ENCODE measurements at places on chromosomes 11 and 22. TPM values are rescaled to one million over a fixed set of nuclear protein-coding genes. Genes with fewer than 3 reads are reported as not detected.

- H3K4me3 ChIP-seq = peak overlapping the region; percentile 76
- H3K36me3 ChIP-seq = no peaks in the 10 kb centered on the region
- H3K4me1 ChIP-seq = peaks cover 3% of the 10 kb centered on the region
- H3K27me3 ChIP-seq = peaks cover 42% of the 10 kb centered on the region
- no peak overlapping the region for H3K27ac ChIP-seq
- no peak for DNase-seq
Measured at GRCh38 chr11:118144301-118145268, 8.0 kb downstream of the SCN4B start.

- no peaks in the 10 kb centered on the region for H3K27me3 ChIP-seq
- no peaks in the 10 kb centered on the region for H3K36me3 ChIP-seq
- H3K4me3 ChIP-seq = peak overlapping the region; percentile 72
- no peak for DNase-seq
- H3K4me1 ChIP-seq = peaks cover 42% of the 10 kb centered on the region
Measured at GRCh38 chr11:83116015-83116641, 40.8 kb upstream of the PCF11 start.

C22orf15 gene
- total RNA-seq = 1.1 TPM

IGSF9B gene
- total RNA-seq = 136 TPM

DNA sequence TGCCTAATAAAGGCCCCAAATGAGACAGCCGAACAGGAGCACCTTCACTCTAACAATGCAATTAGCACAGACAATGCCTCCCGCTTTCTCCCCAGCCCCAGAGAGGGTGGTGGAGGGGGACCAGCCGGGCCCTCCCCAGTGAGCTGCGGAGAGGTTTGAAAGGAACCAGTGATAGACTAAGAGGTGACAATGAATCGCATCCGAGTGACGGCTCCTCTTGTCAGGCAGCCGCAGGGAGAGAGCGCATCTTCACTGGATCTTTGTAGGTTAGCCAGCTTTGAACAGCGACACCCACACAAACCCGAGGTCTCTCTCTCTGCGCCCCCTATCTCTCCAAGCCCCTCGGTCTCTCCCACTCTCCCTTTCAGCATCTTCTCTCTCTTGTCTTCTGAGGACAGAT, 28.0 kb downstream of the FLRT1 start:
- no peak overlapping the region for H3K4me3 ChIP-seq
- no peak overlapping the region for H3K27ac ChIP-seq
- H3K4me1 ChIP-seq = peaks cover 20% of the 10 kb centered on the region
- peaks cover 8% of the 10 kb centered on the region for H3K27me3 ChIP-seq

- no peaks in the 10 kb centered on the region for H3K36me3 ChIP-seq
- no peaks in the 10 kb centered on the region for H3K27me3 ChIP-seq
- H3K4me1 ChIP-seq = no peaks in the 10 kb centered on the region
- H3K27ac ChIP-seq = no peak overlapping the region
- no peak overlapping the region for H3K4me3 ChIP-seq
Measured at GRCh38 chr11:27857588-27857987, 157.3 kb upstream of the BDNF start.

DNA sequence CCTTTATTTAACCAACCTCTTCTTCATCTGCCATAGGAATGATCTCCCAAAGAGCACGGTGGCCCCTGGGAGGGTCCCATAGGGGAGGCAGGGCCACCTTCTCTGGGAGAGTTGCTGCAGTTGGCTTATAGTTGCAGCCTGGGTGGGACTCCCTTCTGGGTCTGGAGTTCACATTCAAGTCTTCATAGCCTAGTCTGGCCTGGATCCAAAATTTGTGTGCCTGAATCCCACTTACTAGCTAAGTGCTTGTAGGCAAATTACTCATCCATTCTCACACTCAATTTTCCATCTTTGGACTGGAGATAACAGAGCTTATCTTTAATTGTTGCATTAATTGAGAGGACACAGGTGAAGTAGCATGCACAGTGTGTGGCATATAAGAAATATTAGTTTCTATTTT, 163.6 kb downstream of the GRIK4 start:
- no peaks in the 10 kb centered on the region for H3K36me3 ChIP-seq
- no peak overlapping the region for H3K4me3 ChIP-seq
- H3K27ac ChIP-seq = no peak overlapping the region

GRCh38 chr11:12155696-12156095, 45.3 kb downstream of the MICAL2 start:
- peak overlapping the region; percentile 80 for H3K27ac ChIP-seq
- no peak overlapping the region for H3K4me3 ChIP-seq
- no peak for DNase-seq
- H3K27me3 ChIP-seq = no peaks in the 10 kb centered on the region
- H3K4me1 ChIP-seq = peaks cover 68% of the 10 kb centered on the region
- peaks cover 26% of the 10 kb centered on the region for H3K36me3 ChIP-seq

TEX12 gene
- not detected for total RNA-seq

GRCh38 chr11:45428541-45429230, 142.5 kb upstream of the SYT13 start:
- no peaks in the 10 kb centered on the region for H3K4me1 ChIP-seq
- H3K27me3 ChIP-seq = peaks cover 6% of the 10 kb centered on the region
- no peaks in the 10 kb centered on the region for H3K36me3 ChIP-seq
- no peak for DNase-seq
- no peak overlapping the region for H3K27ac ChIP-seq

DNA sequence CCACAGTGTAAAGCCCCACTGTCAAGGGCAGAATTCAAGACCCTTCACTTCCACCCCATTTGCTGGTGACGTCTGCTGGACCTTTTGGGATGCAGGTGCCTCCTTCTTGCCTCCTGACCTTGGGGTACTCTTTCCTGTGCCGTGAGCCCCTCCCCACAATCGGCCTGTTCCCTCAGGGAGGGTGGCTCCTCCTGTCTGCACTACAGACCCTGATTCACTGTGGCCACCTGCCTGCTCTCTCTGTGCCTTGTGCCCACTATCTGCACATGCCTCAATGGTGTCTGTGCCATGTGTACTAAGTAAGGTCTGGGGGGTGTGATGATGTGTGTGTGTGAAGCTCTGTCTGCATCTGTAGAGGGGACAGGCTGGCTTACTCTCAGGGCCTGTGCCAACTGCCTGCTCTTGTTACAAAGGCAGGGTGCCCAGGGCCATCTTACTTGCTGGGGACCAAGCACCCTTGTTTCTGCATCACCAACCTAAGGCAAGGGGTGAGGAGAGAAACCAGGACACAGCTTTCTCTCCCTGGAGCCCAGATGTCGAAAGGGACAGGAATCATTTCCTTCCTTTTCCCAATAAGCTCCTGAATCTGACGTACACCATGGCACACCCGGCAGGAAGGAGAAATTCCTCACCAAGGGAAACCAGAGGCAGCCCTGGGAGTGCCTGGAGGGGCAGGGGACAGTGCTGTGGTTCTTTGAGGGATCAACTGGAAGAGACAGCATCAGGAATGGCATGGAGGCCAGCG, 3.7 kb downstream of the PPM1F start:
- peaks cover 13% of the 10 kb centered on the region for H3K4me1 ChIP-seq
- H3K27me3 ChIP-seq = no peaks in the 10 kb centered on the region
- H3K27ac ChIP-seq = no peak overlapping the region

OR52B4 gene
- not detected for total RNA-seq

GRCh38 chr11:116948391-116948790, 111.0 kb upstream of the APOA1 start:
- peak overlapping the region; percentile 1 for H3K27ac ChIP-seq
- H3K4me1 ChIP-seq = peaks cover 32% of the 10 kb centered on the region
- no peaks in the 10 kb centered on the region for H3K27me3 ChIP-seq

IRAG1 gene
- total RNA-seq = not detected

DNA sequence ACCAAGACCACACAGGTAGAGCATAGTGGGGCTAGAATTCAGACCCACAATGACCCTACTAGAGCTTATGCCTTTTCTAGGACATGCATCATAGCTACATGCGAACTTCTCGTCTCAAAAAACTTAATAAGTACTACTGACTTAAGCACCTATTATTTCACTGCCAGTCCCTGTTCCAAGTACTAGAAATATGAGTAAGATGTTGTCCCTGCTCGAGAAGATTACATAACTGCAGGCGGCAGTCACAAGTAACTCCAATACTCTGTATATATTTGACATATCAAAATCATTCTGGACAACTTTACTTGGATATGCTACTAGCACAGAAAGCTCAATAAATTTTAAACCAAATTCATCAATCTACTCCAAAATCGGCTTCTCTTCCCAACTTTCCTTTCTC, 235.0 kb downstream of the TTC28 start:
- no peaks in the 10 kb centered on the region for H3K36me3 ChIP-seq
- no peak for DNase-seq
- H3K4me3 ChIP-seq = no peak overlapping the region

MMP8 gene
- total RNA-seq = not detected

- no peak overlapping the region for H3K27ac ChIP-seq
- H3K27me3 ChIP-seq = no peaks in the 10 kb centered on the region
- DNase-seq = no peak
- no peaks in the 10 kb centered on the region for H3K36me3 ChIP-seq
Measured at GRCh38 chr22:17929909-17930308, 94.5 kb downstream of the MICAL3 start.

CTTN gene
- 9.9 TPM for total RNA-seq

DNA sequence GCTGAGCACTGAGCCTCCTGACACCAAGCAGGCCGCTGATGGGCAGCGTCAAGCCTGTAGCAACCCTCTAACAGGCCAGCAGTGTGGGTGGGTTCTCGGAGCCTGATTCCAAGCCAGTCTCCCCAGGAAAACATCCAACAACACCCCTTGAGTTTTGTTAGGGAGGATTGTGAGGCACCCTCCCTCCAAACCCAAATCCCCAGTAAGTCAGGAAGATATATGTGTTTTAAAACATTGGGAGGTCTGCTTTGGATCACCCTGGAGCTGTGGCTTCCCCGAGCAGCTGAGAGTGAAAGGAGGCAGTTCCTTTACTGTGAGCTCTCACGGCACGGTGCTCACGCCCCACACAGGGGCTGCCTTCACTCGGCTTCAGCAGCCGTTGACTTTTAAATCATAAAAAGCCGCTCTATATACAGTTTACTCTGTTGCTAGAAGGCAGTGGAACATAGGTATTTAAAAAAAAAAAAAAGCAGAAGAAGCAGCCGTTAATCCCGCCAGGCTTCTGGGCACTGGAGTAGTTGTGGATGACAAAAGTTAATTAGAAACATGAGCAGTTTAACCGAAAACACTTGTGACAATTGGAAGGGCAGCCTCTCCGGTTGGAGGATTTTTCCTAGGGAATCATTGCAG, 218.6 kb downstream of the NAV2 start:
- peaks cover 3% of the 10 kb centered on the region for H3K27me3 ChIP-seq
- H3K4me1 ChIP-seq = no peaks in the 10 kb centered on the region
- no peak for DNase-seq
- no peak overlapping the region for H3K27ac ChIP-seq
- H3K36me3 ChIP-seq = no peaks in the 10 kb centered on the region

ANKK1 gene
- total RNA-seq = not detected

DNA sequence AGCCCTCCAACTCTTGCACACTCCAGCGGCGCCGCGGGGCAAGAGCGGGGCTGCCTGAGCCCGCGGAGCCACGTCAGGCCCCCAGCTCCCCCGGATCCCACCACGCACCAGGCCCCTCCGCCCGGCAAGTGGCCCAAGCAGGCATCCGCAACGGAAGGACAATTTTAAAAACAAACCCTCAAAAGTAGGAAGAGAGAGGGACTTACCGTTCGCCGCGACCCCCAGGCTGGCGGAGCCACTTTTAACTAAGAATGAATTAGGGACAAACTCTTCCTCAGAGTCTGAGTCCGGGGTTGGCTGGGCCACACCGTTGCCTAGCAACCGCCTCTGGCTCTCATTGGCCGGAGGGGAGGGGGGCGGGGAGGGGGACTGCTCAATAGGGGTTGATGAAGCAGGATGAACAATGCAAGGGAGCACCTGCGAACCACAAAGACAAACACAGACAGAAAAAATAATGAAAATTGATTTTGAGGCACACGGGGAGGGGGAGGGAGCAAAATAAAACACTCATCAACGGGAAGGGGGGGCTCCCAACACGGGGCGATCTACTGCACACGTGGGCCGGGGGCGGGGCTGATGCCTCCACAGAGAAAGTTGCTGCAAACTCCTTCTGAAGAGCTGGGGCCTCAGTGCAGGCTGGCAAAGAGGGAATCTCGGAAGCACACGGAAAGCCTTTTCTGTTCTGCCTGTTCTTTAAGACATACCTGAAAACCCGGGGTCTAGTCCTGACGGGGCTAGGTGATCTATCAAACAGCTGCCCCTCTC, 387.5 kb upstream of the NARS2 start:
- no peak overlapping the region for H3K27ac ChIP-seq
- H3K27me3 ChIP-seq = peaks cover 26% of the 10 kb centered on the region
- peaks cover 4% of the 10 kb centered on the region for H3K4me1 ChIP-seq
- H3K4me3 ChIP-seq = no peak overlapping the region
- H3K36me3 ChIP-seq = no peaks in the 10 kb centered on the region

GRCh38 chr11:76700177-76701100, 29.9 kb upstream of the LRRC32 start:
- H3K36me3 ChIP-seq = no peaks in the 10 kb centered on the region
- peaks cover 7% of the 10 kb centered on the region for H3K27me3 ChIP-seq
- DNase-seq = peak; percentile 36
- H3K4me1 ChIP-seq = peaks cover 14% of the 10 kb centered on the region
- no peak overlapping the region for H3K4me3 ChIP-seq
- H3K27ac ChIP-seq = no peak overlapping the region

PRPF19 gene
- total RNA-seq = 142 TPM

MDK gene
- total RNA-seq = 4.9 TPM

DNA sequence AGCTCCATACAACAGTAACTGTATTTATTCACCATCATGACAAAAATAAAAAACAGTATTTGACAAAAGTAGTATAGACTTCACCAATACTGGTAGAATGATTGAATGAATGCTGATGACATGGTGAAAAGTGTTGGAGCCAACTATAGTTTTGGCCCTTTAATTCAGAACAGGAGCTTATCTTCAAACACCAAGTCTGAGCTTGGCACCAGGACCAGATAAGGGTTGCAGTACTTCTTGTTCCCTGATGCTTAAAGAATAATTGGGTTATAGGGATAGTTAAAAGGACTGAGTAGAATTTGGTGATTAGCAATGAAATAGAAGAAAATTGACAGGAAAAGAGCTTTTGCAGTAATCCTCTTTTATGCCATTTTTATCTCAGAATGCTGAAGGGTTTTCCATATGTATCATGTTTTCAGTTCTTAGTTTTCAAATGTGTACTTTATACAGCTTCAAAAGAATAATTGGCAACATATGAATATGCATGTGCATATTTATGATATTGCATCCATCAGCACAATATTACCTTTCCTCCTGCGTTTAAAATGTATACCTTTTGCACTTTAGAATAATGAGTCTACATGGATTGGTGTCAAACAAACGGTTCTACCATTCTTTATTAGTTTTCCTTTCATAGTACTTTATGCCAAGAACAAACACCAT, 214.2 kb upstream of the ARHGAP42 start:
- H3K27ac ChIP-seq = no peak overlapping the region
- no peak overlapping the region for H3K4me3 ChIP-seq
- no peaks in the 10 kb centered on the region for H3K4me1 ChIP-seq
- H3K27me3 ChIP-seq = no peaks in the 10 kb centered on the region
- no peak for DNase-seq

CD3G gene
- total RNA-seq = 116 TPM
